GM23338 (cell line): ENCODE measurements at places on chromosomes 13 and 19. TPM values are rescaled to one million over a fixed set of nuclear protein-coding genes. Genes with fewer than 3 reads are reported as not detected.

DNA sequence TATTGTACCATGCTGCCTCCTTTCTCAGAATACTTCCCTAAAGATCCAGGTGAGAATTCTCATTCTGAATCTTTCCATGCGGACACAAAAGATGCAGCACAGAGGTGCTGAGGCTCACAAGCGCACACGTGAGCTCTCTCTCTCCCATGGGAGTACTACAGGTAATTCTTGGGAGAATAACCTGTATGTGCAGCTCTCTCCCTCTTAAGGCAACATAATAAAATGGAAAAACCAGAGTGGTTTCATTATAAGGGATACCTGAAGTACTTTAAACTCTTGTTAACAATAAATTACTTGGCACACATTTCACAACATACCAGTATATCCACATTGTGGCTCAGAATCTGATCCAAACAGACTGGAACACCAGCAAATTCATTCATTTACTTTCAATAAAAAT lies 40.4 kb downstream of the INTS6 start:
- peaks cover 6% of the 10 kb centered on the region; the same call in 1 of the 2 replicates for H3K4me1 ChIP-seq
- DNase-seq, result no peak
- no peak overlapping the region for H3K4me3 ChIP-seq
- no peaks in the 10 kb centered on the region for H3K27me3 ChIP-seq

GJB6 gene
- not detected in 2 replicates for polyA plus RNA-seq

- H3K27ac ChIP-seq, result no peak overlapping the region
- DNase-seq, result no peak
These were observed 31.0 kb downstream of the SLAIN1 start for GRCh38 chr13:77728265-77729125.

DNA sequence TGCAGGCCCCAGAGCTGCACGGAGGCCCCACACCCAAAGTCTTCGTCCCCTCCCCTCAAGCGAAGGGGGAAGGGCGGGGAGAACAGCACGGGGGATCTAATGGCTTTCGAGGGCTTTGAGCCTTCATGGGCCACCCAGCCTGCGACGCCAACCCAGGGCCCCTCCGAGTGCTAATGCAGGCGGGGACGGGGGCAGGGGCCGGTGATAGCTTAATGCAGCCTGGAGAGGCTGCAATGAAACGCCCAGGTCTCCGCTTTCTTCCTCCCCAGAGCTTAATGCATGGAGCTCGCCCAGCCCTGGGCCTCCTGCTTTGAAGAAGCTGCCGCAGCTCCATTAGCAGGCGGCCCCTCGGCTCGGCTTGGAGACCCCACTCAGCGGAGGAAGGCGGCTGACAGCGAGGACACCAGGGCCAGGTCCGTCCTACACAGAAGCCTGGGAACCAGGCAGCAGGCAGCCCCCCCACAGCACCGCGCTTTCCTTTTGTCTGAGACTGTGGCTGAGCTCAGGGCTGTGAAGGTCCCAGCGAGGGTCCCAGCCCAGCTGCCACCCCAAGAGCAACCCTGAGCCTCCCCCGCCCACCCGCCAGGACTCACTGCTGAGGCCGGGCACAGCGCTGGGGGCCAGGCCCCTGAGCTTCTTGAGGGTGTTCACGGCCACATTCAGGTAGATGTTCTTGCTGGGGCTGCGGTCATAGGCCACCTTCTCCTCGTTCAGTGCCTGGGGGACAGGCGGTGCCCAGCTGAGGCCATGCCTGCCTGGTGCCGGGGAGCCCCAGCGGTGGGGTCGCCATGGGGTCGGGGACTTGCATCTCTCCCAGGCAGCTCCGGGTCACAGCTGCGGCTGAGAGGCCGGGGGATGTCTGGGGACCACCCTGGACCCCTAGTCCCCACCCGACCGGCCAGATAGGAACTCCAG lies 7.5 kb upstream of the ATP8B3 start:
- H3K4me1 ChIP-seq, result no peaks in the 10 kb centered on the region
- DNase-seq, result no peak
- no peak overlapping the region for H3K4me3 ChIP-seq
- H3K27ac ChIP-seq, result no peak overlapping the region

- H3K27ac ChIP-seq, result no peak overlapping the region
- H3K4me3 ChIP-seq, result no peak overlapping the region
- H3K4me1 ChIP-seq, result no peaks in the 10 kb centered on the region
These were observed 14.7 kb upstream of the SHKBP1 start for GRCh38 chr19:40561947-40562346.
